NCI-H1930 (cell line): ENCODE measurements at places on chromosomes 6 and 20.

GRCh38 chr20:2688041-2688591 lies 4.5 kb upstream of the EBF4 start:
- DNase-seq, result no peak

GRCh38 chr6:121142093-121142492 lies 192.2 kb downstream of the TBC1D32 start:
- no peak for DNase-seq

DNA sequence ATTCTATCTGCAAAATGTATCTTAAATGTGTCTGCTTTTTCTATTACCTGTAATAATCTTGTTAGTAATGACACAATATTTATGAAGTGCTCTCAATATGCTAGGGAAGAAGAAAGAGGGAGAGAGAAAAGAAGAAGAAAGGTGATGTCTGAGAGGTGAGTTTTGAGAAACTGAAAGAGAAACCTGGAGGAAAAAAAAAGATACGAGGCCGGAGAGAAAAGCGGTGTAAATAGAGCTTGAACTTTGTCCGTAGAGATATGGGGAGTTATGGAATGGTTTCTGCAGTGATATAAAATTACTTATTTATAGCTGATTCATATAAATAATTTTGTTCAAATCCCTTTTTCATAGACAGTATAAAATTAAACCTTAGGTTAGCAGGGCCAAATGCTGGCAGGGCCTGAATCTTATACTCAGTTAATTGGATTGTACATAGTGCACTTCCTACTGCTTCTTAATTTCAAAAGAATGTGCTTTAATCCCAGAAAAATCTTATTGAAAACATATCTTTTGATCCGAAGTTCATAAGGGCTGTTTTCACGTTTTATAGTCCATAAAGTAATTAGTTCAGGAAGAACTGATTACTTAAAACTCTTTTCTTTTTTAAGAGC lies 43.0 kb downstream of the MYB start:
- DNase-seq, result no peak

DNA sequence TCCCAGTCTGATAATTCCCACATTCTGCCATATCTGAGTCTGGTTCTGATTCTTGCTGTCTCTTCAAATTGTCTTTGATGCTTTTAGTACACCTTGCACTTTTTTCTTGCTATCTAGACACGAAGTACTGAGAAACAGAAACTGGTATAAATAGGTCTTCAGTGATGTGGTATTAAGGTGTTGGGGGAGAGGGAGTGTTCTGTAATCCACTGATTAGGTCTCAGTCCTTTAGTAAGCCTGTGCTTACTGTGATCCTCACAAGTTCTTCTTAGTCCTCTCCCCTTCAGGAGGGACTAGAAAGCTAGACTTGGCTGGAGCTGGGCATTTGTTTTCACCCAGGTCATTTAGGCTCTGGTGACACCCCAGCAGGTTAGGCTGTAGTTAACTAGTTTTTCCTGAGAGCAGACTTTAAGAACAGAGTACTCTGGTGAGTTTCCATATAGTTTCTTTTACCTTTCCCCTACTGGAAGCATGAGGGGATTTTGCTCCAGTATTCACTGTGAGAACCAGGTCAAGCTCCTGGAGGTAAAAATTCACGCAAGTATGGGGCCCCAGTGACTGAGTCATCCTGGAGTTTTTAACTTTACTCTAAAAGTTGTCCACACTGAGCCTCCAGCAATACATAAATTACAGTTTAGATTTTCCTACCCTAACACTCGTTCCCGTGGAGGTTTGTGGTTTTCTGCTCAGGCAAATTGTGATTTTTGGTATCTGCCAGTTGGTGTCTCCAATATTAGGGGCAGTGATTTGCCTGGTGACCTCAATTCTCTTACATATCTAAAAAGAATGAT lies 154.6 kb downstream of the CDKAL1 start:
- no peak for DNase-seq

- no peak for DNase-seq
Measured at GRCh38 chr20:33655164-33655563, 7.0 kb upstream of the C20orf144 start.

- no peak for DNase-seq
Measured at GRCh38 chr6:21395121-21395520, 198.4 kb upstream of the SOX4 start.

- no peak for DNase-seq
Measured at GRCh38 chr6:100504786-100505737, 40.3 kb upstream of the SIM1 start.

DNA sequence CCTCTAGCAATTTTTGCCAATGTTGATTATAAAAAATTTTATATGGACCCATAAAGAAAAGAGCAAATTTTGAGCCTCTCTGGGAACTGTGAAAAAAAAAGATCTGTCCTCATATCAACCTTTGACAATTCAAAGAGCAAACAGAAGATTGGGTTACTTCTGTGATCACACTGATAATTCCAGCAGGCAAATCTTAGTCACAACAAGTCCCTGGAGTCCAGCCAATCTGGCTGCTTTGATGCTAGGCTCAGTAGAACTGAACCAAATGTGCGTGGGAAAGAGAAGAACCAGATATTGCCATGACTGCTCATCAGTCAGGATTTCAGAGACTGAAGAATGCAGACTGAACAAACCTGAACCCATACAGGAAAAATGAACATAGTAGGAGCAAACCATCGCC lies 438.4 kb upstream of the FLRT3 start:
- DNase-seq, result no peak

DNA sequence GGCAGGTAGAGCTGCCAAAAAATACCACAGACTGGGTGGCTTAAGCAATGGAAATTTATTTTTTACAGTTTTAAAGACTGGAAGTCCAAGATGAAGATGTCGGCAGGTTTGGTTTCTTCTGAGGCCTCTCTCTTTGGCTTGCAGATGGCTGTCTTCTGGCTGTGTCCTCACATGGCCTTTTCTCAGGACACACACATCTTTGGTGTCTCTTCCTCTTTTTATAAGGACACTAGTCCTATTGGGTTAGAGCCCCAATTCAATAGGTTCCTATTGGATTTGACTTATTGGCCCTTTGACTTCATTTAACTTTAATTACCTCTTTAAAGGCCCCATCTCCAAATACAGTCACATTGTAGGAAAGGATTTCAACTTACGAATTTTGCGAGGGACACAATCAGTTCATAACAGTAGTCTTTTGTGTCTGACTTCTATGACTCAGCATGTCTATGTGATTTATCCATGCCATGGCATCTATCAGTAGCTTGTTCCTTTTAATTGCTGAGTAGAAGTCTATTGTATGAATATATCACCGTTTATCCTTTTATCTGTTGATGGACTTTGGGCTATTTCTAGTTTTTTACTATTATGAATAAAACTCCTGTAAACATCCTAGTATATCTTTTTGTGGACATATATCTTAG lies 11.0 kb upstream of the TCP11 start:
- DNase-seq, result no peak

DNA sequence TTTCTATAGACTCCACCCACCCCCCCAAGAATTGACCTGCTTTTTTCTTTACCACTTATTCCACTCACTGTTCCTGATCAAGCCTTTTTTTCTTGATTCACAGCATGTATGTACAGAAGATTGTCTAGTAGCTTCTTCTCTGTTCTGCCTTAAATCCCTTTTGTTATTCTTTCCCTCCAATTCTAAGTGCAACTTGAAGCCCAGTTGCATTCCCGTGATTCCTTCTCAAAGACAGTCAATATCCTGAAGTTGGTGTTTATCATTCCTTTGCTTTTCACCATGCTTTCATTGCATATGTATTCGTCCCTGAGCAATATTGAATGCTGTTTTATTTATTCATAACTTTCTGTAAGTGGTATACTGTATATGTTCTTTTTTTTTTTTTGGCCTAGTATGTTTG lies 21.0 kb downstream of the XRN2 start:
- DNase-seq, result no peak

GRCh38 chr6:137749696-137750211 lies 117.3 kb upstream of the TNFAIP3 start:
- no peak for DNase-seq

DNA sequence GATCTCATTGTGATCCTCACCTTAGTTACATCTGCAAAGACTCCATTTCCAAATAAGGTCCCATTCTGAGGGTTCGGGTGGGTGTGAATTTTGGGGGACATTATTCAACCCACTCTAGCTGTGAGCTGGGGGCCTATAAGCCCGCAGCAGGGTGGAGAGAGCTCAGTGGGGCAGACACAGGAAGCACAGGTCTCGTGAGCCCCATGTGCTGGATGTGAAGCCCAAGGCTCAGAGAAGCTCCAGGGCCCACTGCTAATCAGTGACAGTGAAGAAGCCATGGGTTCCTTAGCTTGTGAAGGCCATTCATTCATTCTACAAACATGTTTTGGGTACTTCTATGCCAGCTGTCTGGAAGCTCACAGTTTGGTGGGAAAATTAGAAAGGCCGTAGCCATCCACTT lies 47.5 kb downstream of the CHMP4B start:
- no peak for DNase-seq

DNA sequence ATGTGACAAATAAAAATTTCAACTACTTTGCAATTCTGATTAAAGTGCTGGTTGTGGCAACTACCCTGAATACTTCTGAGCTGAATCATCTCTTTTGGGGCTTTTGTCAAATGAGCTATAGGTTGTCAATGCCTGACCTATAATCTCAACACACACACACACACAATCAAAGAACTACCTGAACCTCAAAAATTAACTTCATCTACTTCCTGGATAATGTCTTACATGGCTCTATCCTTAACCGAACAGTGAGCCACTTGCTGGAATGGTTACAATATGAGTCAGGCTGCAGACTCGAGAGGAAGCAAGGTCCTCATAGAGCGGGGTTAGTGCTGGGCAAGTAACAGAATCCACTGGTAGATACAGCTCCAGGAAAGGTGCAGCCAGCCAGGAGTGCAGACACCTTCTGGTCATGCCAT lies 70.6 kb upstream of the DST start:
- DNase-seq, result no peak

DNA sequence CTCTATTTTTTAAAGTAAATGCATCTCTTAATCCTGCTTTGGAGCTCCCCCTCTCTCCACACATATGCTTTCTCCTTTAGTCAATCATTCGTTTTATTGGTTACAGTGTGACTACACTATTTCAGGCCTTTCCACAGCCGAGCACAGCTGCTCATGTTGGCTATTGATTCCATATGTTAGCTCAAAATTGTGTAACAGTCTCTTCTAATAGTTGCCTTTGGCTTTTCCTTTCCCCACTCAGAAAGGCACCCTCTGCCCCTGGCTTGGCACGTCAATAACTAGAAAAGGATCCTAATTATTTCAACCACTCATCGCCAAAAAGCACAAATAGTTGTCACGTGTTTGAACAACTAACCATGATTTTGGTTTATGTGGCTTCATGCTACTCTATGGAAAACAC lies 410.3 kb upstream of the SLC35B3 start:
- no peak for DNase-seq

DNA sequence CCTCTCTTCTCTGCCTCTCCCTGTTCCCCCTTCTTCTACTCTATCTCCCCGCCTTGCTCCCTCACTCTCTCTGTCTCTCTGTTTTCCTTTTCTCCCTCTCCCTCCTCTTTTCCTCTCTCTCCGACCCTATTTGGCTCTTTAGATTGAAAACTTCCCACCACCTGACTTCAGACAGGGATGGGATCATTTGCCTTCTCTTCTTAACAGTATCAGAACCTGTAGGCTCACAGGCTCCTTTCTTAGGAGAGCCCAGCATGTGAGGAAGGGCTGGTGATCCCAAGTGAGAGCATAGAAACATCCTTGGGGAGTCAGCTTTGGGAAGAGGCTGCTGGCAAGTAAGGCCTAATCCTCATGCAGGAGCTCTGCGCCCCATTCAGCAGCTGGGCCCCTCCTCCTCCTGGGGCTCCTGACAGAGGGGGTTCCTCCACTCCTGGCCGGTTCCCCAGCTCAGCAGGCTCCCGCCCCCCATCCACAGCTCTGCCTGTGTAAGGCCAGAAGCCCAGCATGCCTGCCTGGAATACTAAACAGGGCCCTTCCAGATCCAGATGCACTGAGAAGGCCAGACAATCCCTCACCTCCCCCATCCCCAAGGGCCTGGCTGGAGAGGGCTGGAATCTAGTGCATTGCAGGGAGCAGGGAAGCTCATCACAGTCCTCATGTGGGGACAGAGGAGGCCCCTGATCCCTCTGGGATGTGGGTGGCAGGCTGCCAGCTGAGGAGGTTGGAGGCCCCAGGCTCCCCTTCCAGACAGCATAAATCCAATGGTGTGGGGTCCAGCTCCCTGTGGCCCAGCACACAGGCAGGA lies 93.4 kb downstream of the PTPRT start:
- DNase-seq, result no peak

DNA sequence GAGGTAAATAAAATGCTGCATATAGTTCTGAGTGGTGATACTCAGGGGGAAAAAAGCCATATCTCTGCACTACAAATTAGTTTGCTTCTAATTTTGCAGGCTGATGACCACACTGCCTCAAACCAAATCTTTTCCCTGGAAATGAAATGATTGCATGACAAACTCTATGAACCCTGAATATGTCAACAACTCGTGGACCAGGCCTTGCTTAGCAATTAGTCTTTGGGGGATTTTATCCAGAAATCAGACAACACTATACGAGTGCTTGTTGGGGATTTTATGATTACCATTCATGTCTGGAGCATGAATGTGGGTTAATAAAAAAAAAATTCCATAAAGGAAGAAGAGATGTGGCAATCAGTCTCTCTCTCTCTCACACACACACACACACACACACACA lies 42.0 kb downstream of the SOBP start:
- no peak for DNase-seq

GRCh38 chr20:46683011-46683667 lies 6.1 kb downstream of the TP53RK start:
- no peak for DNase-seq

- DNase-seq, result no peak
Measured at GRCh38 chr20:16864069-16864468, 115.9 kb downstream of the OTOR start.

DNA sequence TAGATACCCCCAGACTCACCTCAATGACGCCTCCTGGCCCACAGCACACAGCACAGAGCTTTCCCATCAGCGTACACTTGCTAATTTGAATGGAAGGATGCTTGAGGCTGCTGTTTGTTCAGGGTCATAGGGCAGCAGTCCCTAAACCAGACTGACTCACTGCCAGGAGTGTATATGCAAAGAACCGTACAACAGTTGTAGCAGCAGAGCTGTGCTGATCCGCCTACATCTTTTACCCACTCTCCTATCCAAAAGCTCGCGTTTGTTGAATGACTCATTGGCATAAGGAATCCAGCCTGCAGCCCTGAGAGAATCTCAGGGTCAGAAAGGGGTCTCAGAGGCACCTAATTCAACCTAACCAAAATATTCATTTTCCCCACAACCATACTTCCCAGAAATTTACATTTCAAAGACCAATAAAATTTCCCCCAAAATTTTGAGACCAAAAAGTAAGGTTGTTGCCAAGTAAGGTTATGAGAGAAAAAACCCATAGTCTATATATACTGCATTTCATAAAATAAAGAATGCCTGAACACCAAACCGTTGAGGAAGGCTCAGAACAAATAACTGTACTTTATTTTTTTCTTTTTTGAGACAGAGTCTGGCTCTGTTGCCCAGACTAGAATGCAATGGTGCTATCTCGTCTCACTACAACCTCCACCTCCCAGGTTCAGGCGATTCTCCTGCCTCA lies 35.3 kb upstream of the CCND3 start:
- DNase-seq, result no peak

GRCh38 chr6:2850538-2851113 lies 9.0 kb upstream of the SERPINB1 start:
- no peak for DNase-seq
